ENCODE measurements at places on chromosomes 5 and 9.
A peak's percentile ranks its signal among the peaks of the same experiment; 100 is the strongest.

DNA sequence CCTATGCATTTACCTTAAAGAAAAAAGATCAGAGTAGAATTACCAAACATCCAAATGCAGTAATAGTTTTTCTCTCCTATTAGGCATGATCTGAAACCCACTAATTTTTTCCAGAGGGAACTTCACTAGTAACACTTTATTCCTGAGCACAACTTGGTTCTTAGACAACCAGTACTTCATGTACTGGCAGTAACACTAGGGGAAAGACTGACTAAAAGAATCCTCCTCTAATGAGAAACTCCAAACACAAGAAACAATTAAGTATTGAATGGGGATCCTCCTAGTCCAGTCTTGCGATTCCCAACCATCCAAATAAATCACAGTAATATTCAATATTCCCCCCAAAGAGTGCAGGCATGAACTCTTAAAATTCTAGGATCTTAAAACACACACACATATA lies 48.9 kb downstream of the ZNF608 start:
- DNase-seq: no peak

- DNase-seq: no peak
Observed at GRCh38 chr9:111878946-111879345, 17.7 kb upstream of the UGCG start.

DNA sequence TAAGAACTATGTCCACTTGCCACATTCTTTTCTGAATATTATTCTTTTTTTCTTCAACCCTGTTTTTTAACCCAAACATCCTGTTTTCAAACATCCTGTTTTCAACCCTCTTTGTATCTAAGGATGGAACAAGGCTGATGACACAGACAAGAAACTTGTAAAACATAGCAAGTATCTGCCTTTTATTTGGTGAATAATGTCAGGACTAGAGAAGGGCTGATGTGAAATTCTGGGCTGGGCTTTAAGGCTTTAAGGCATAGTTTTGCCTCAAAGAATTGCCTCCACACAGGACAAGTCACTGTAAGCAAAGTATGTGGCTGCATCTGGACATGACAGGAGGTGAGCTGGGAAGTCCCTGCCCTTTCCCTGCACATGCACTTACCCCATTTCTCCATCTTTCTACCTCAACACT lies 42.5 kb upstream of the RIC1 start:
- no peak for DNase-seq

- no peak for DNase-seq
Observed at GRCh38 chr9:75918154-75918553, 27.7 kb downstream of the PCSK5 start.

- no peak for DNase-seq
Observed at GRCh38 chr5:81007637-81008027, 47.5 kb downstream of the RASGRF2 start.

GRCh38 chr9:87810679-87811178 lies 71.9 kb upstream of the SPATA31E1 start:
- DNase-seq: no peak

- no peak for DNase-seq
Observed at GRCh38 chr5:6576861-6577501, 55.9 kb downstream of the NSUN2 start.

GRCh38 chr5:23269981-23270380 lies 237.4 kb upstream of the PRDM9 start:
- no peak for DNase-seq

DNA sequence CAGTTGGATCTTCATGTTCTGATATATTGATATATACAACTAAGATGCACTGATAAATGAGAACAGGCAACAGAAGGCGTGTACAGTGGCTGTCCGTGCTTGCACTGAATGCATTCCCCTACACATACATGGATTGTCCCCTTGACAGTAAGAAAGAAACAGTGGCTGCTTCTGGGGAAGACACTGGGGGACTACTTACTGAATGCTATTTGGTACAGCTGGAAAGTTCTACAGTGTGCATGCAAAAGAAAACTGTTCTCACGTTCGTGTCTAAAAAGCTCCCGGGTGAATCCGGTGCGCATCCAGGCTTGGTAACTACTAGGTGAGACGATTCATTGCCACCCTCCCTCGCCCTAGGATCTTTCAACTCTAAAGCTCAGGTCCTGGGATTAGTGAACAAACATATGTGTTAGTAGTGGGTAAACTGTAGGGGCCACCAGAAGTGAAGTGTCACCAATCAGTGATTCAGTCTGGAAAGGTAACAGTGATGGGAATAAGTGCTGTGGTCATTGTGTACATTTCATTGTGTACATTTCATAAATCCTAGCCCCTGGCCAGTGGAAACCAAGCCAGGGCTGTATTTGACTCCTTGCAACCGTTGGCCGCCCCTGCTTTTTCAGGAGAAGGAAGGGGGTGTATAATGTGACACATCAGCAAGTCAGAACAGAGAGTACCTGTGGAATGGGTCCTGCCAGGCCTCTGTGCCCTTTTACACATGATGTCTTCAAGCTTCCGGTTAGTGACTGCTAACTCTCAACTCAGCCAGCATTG lies 46.3 kb upstream of the BOD1 start:
- no peak for DNase-seq

DNA sequence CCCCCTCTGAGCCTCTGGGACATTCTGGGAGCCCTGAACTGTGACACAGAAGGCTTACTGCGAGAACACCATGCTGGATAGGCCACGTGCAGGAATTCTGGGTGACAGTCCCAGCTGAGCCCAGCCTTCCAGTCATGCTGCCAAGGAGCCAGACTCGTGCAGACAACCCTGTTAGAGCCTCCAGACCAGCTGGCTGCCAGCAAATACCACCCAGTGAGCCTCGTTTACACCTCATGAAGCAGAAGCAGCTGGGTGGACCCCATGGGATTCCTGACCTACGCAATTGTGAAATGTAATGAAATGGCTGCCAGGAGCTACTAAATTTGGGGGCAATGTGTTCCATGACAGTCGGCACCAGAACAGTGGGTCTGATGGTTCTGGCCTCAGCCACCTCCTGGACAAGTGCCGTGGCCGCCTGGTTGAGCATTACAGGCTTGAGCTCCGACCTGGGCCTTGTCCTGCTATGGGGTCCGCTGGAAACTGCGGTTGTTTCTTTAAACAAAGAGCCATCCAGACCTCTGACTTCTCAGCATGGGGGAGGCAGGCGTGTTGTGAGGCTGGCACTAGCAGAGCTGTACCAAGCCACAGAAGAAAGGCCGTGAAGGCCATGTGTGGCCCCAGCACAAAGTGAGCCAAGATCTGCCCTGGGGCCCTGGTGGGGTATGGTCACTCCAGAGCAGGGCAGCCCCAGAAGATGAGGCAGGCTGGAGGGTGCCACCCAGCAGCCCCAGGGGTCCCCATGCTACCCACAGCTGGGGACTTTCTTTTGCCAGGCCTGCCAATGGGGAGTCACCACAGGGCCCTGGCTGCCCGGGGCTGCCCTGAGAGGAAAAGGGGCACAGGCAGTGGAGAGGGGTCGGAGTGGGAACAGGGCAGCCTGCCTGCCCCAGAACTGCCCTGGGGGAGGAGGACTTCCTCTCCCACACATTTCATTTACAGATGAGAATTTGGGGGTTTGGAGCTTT lies 19.3 kb upstream of the RXRA start:
- DNase-seq: no peak

- DNase-seq: no peak
Observed at GRCh38 chr9:126440940-126441339, 114.3 kb downstream of the MVB12B start.

GRCh38 chr5:127899214-127899610 lies 184.4 kb upstream of the SLC12A2 start:
- DNase-seq: no peak

DNA sequence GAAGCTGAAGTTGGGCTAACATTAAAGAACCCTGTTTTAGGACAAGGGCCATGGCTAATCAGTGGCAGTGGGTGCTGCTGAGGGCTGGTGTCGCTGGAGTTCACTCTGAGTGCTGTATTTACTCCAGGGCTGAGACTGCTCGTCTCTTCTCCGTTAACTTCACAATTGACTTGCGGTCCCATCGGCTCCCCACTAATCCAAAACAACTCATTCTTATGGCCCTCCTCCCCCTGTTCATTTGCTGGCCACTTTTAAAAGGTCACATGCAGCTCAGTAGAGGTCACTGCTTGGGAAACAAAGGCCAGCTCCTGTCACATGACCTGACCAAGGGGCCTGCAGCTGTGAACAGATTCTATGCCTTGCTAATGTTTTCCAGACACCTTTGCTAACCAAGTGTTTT lies 38.4 kb downstream of the PTCH1 start:
- no peak for DNase-seq

GRCh38 chr9:97491216-97491999 lies 10.1 kb upstream of the TMOD1 start:
- no peak for DNase-seq

DNA sequence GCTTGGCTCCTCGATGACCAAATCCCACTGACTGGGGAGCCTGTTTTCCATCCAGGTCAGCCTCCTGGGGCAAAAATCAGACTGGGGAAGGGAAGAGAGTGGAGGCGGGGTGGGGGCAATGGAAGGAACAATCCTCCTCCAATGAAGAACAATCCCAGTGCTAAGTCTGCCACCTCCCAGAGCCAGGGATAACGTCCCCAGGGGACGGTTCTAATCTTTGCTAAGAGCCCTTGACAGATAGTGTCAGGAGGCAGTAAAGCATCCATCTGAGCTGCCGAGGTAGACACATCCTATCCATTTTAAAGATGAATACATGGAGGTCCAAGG lies 298.5 kb upstream of the MSX2 start:
- no peak for DNase-seq

DNA sequence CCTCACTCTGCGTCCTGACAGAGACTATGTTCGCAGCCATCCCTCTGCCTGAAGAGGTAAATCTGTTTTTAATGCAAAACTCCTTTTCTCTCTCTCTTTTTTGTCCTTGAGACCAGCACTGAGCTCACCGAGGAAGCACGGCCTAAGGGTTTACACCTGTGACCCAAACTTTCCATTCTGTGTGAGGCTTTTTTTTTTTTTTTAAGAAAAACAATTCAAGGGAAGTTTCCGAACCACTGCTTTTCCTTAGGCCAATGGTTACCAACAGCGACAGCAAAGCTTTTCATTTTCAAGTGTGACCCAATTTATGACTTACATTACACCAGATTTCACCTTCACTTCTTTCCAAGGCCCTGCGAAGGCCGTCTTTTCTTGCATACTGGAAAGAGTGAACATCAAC lies 205.9 kb downstream of the EFNA5 start:
- no peak for DNase-seq

- DNase-seq: no peak
Observed at GRCh38 chr5:110354311-110354710, 372.2 kb downstream of the TMEM232 start.

DNA sequence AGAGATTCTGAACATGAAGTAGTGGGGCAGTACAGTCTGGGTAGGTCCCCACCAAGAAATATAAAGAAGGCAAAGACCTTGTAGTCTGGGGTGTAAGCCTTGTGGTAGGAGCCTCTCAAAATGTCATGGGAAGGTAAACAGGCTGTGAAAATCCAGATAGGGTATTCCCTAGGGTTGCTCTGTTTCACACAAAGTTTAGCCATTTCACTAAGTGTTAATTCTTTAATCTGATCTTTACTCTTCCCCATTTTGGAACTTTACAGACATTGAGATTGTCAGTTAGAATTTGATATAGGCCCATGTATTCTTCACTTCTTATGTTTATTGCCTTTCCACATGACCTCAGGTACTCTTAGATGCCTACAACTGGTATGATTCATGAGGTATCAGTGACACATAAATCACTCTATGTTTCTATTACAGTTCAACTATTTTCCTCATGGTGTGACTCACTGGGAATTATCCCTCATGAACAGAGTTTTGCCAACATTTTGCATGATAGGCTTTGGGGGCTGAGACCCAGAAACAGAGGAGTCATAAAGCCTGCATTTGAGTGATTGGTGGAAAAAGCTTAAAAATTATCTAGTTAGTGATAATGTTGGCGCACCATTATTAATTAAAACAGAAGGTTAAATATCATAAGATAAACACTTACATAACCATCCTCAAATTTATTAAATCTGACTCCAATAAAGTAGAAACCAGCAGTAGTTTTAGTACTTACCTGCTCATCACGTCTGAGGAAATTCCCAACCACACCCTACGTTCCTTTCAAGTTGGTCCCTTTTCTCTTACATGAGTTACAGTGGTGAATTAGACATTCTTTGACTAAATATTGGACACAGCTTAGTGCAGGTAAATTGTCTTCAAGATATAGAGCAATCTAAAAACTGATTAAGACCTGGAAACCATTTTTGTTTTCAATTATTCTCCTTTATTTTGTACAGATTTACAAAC lies 399.8 kb upstream of the MEF2C start:
- no peak for DNase-seq

DNA sequence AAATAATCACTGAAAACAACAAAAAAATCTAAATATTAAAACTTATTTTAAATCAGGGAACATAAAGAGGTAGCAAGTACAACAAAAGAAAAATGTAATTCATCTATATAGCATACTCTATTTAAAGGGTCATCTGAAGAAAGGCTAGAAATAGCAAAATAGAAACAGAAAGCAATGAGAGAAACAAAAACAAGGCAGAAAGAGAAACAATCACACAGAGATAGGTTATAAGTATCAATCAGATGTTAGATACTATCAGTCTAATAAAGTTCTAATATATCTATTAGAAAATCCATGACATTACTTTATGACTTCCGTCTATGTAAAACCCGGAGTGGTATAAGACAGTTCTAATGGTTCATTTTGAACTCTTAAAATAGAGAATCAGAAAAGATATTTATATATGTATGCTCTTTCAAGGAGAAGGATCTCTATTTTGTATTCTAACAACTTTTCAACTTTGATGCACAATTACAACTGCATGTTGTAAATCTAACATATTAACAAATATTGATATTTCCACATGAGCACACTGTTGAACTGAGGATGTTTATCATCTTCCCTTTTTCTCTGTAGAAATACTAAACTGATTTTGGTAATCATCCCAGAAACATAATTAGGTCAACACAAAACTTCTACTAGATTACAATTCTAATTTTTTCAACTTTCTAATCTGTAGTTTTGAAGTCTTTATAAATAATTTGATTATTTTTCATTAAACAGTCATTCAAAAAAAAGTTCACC lies 15.8 kb downstream of the RICTOR start:
- no peak for DNase-seq

DNA sequence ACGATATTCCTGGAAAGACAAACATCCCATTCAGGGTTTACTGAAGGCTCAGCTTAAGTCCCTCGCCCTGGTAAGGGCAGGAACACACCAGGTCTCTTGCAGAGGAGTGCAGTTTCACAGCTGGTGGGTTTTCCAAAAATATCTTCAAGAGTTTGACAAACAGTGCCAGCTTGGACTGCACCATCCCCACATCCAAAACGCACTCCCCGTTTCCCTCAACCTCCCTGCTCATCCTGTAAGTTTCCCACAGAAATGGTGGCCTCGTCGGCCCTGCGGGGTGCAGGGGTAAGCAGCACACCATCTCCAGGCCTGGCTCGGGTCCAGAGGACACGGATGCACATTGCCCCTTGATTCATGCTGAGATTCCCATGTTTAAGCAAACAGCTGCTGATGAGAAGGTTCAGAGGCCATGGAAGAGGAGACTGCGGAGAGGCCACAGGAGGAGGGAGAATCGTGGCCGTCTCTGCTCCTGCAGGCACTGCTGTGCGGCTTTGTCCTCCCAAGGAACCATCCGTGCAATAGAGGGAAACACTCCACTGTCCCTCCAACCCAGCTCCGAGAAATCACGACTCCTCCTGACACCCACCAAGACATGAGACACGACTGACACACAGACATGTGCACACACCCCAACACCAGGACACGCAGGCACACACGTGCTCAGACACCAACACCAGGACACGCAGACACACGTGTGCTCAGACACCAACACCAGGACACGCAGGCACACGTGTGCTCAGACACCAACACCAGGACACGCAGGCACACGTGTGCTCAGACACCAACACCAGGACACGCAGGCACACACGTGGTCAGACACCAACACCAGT lies 24.0 kb upstream of the SLC12A7 start:
- no peak for DNase-seq

GRCh38 chr5:54743997-54744788 lies 226.6 kb downstream of the SNX18 start:
- DNase-seq: peak; percentile 18
